Activated T-cell treated with anti-CD3 and anti-CD28 coated beads, Interleukin-2, amount 50 U/mL, for 24 hours (primary cell): ENCODE measurements at places on chromosomes 11 and 22.

GRCh38 chr11:122711831-122712381, 56.4 kb downstream of the UBASH3B start:
- peaks cover 53% of the 10 kb centered on the region for H3K4me1 ChIP-seq
- DNase-seq: no peak
- peaks cover 10% of the 10 kb centered on the region for H3K36me3 ChIP-seq
- no peak overlapping the region for H3K4me3 ChIP-seq
- H3K27me3 ChIP-seq: no peaks in the 10 kb centered on the region

- peaks cover 22% of the 10 kb centered on the region for H3K36me3 ChIP-seq
- no peak overlapping the region for H3K4me3 ChIP-seq
- H3K4me1 ChIP-seq: peaks cover 46% of the 10 kb centered on the region
- no peak for DNase-seq
Observed at GRCh38 chr11:110297726-110298300, 1.4 kb upstream of the RDX start.

- peaks cover 13% of the 10 kb centered on the region for H3K4me1 ChIP-seq
- peaks cover 28% of the 10 kb centered on the region for H3K36me3 ChIP-seq
- no peak overlapping the region for H3K4me3 ChIP-seq
- DNase-seq: peak; percentile 42
- H3K27me3 ChIP-seq: peaks cover 2% of the 10 kb centered on the region
- no peak overlapping the region for H3K27ac ChIP-seq
Observed at GRCh38 chr22:38861927-38862326, 10.1 kb downstream of the CBX6 start.

- H3K27ac ChIP-seq: no peak overlapping the region
- H3K4me3 ChIP-seq: no peak overlapping the region
- no peaks in the 10 kb centered on the region for H3K4me1 ChIP-seq
- no peak for DNase-seq
- H3K36me3 ChIP-seq: no peaks in the 10 kb centered on the region
Observed at GRCh38 chr11:19651653-19652052, 61.0 kb upstream of the NAV2 start.

GRCh38 chr22:35657571-35658312, 9.5 kb downstream of the APOL6 start:
- peak overlapping the region; percentile 81 for H3K27ac ChIP-seq
- H3K36me3 ChIP-seq: peaks cover 94% of the 10 kb centered on the region

GRCh38 chr11:93756748-93757147, 15.3 kb downstream of the C11orf54 start:
- no peak overlapping the region for H3K27ac ChIP-seq
- H3K4me3 ChIP-seq: no peak overlapping the region
- peaks cover 81% of the 10 kb centered on the region for H3K36me3 ChIP-seq
- no peaks in the 10 kb centered on the region for H3K27me3 ChIP-seq

- no peak overlapping the region for H3K27ac ChIP-seq
- H3K4me3 ChIP-seq: peak overlapping the region; percentile 35
- no peak for DNase-seq
- peaks cover 14% of the 10 kb centered on the region for H3K36me3 ChIP-seq
- peaks cover 9% of the 10 kb centered on the region for H3K4me1 ChIP-seq
Observed at GRCh38 chr11:45885921-45886721, 670 bp downstream of the MAPK8IP1 start.

DNA sequence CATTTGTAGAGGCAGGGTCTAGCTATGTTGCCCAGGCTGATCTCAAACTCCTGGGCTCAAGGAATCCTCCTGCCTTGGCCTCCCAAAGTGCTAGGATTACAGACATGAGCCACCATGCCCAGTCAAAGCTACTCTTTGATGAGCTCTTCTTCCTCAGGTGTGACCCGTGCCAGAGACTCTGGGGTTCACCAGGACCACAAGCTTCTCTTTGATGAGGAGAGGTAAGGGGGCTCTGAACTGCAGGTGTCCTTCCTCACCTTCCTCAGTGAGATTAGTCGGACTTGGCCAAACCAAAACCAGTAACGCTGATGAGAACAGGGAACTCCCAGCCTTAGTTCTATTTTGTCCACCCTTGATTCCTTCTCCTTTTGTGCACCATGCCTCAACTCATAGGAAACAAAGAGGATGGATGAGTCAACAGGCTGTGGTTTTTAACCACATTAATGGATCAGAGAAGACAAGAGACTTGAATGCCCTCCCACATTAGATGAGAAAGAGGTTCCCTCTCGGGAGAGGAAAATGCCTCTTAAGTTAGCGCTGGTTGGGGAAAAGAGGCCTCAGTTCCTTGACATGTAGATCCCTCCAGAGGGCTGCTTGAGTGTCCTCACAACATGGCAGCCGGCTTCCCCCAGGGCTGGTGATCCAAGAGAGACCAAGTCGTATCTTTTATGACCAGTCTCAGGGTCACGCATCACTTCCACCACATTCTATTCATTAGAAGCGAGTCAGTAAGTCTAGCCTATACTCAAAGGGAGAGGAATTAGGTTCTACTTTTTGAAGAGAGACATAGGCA, 25.7 kb upstream of the CTR9 start:
- peaks cover 25% of the 10 kb centered on the region for H3K4me1 ChIP-seq
- peak overlapping the region; percentile 38 for H3K4me3 ChIP-seq
- H3K27me3 ChIP-seq: peaks cover 34% of the 10 kb centered on the region
- H3K36me3 ChIP-seq: no peaks in the 10 kb centered on the region
- peak; percentile 56 for DNase-seq

DNA sequence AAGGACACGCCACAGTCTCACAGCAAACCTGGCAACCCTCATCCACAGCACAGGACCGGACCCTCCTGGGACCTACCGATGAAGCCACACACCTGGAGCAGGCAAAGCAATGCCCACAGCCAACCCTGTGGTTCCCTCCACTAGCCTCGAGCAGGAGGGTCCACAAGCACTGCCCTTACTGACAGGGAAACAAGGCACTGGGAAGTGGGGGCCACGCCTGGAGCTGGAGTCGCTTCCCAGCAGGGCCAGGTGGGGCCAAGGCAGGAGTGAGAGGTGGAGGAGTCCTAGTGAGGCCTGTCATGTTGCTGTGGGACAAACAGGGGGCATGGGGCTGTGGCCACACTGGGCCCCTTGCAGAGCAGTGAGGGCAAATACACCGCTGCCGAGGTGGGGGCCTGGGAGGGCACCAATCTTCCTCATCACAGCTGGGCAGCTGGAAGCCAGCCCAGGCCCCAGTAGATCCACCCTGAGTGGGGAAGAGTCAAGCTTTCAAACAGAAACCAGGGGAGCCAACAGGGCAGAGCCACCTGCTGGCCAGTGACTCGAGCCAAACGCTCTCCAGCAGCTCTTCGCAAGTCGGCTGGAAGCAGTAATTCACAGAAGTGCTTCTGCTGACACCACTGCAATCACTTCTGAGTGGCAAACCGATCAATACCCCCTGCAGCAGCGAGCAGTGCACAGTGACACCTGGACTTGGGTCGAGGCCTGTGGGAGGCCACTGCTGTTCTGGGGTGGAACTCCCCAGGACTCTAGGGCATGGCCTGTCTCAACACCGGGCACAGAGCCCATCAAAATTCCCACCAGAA, 13.7 kb downstream of the SULT4A1 start:
- no peaks in the 10 kb centered on the region for H3K4me1 ChIP-seq
- no peak overlapping the region for H3K27ac ChIP-seq
- H3K36me3 ChIP-seq: no peaks in the 10 kb centered on the region

DNA sequence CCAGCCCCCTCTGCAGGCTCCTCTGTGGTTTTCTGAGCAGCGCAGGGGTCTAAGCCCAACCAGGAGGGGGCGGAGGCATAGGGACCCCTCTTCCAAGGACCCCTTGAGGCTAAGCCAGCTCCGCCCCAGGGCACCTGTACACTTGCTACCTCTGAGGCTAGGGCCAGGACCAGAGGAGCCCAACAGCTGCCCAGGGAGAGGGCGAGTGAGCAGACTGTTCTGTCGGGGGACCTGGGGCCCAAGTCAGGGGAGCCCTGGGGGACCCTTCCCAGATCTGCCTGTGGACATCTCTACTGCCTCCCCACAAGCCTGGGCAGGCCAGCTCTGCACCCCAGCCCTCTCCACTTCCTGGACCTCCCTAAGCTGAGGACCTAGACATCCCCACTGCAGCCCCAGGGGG, 1.8 kb downstream of the B4GALNT4 start:
- DNase-seq: no peak
- H3K36me3 ChIP-seq: no peaks in the 10 kb centered on the region
- H3K27ac ChIP-seq: no peak overlapping the region

DNA sequence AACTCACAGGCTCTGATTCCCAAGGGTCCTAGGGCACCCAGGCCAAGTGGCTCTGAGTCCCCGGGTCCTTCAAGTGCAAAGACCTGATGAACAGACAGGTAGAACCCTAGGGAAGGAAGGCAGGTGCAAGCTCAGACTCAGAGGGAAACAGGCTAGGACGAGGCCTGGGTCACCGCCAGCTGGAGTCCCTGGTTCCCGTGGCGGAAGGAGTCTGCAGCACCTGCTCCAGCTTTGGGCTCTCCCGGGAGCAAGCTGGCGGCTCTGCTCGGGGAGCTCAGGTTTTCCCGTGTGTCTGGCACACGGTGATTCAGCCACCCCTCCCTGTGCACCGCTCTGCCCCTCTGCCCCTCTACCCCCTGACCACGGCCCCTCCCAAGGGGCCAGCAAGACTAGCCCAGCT, 59.8 kb downstream of the WNT7B start:
- H3K4me1 ChIP-seq: no peaks in the 10 kb centered on the region
- H3K4me3 ChIP-seq: no peak overlapping the region
- no peaks in the 10 kb centered on the region for H3K36me3 ChIP-seq
- DNase-seq: no peak
- no peaks in the 10 kb centered on the region for H3K27me3 ChIP-seq

DNA sequence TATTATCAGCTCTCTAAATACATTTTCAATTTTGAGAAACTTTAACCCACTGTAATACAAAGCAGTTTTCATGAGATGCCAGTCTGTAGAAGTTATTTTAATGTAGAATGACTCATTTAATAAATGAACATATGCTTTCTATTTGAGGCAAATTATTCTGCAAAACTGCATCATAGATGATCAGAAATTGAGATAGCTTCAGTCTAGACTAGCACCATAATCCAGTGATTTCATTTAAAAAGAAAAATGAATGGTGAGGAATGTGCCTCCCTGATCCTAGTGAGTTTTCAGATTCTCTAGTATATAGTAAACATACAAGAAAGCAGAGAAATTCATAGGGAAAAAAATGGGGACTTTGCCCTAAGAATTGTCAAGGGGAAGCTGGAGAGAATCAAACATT, 66.1 kb downstream of the OR5AK2 start:
- no peak for DNase-seq
- no peaks in the 10 kb centered on the region for H3K27me3 ChIP-seq
- no peaks in the 10 kb centered on the region for H3K4me1 ChIP-seq
- H3K27ac ChIP-seq: no peak overlapping the region
- H3K4me3 ChIP-seq: no peak overlapping the region

- no peaks in the 10 kb centered on the region for H3K36me3 ChIP-seq
- H3K27ac ChIP-seq: no peak overlapping the region
- H3K27me3 ChIP-seq: peaks cover 6% of the 10 kb centered on the region
- H3K4me3 ChIP-seq: no peak overlapping the region
- peaks cover 15% of the 10 kb centered on the region for H3K4me1 ChIP-seq
Observed at GRCh38 chr11:59678118-59678812, 9.4 kb upstream of the PATL1 start.

GRCh38 chr11:131739243-131739882, 368.9 kb downstream of the NTM start:
- H3K27me3 ChIP-seq: no peaks in the 10 kb centered on the region
- no peak for DNase-seq
- no peaks in the 10 kb centered on the region for H3K36me3 ChIP-seq
- H3K27ac ChIP-seq: no peak overlapping the region
- H3K4me3 ChIP-seq: no peak overlapping the region

- peaks cover 55% of the 10 kb centered on the region for H3K36me3 ChIP-seq
- H3K4me3 ChIP-seq: no peak overlapping the region
- no peak for DNase-seq
- H3K27ac ChIP-seq: no peak overlapping the region
- peaks cover 4% of the 10 kb centered on the region for H3K4me1 ChIP-seq
Observed at GRCh38 chr22:45204819-45205218, 35.9 kb downstream of the KIAA0930 start.

DNA sequence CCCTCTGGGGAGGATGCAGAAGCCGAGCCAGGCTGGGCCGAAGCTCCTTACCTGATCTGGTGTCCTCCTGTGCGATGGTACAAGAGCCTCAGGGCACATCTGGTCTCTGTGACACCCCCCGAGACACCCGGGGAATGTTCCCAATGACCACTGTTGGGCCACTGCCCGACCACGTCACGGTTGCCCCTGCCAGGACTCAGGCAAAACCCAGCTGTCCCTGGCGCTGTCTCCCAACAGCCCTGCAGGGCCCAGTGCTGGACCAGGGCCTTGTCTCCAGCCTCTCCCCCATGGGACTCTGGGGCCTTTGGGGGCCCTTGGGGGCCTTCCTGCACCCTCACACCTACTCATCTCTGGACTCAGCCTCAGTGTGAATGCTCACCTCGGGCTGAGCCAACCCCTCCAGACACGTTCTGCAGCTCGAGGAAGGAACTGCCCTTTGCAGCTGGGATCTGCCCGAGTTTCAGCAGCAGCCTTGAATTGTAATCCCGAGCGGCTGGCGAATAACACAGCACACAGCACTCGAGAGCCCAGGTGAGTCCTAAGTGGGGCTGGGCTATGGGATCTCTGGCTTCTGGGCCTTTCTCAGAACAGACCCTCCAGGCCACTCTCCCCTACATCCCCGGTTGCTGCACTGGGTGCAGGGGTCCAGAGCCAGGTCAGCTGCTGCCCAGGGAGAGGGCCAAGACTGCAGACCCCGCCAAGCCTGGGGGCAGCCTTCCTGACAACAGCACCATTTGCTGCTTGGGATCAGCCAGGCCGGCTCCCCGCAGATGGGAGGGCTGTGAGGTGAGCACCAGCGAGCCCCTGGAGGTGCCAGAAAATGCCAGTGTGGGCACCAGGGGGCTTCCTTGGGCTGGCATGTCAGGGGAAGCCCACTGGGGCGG, 39.8 kb downstream of the RTN4R start:
- H3K36me3 ChIP-seq: no peaks in the 10 kb centered on the region
- no peak overlapping the region for H3K4me3 ChIP-seq
- DNase-seq: no peak
- H3K27ac ChIP-seq: no peak overlapping the region

GRCh38 chr11:43311791-43312607, at the start of gene API5:
API5 (plus strand) TSS chr11:43311996; CDS start chr11:43312128, 132 bp downstream.
- peak within 1 kb of the TSS; percentile 98 for H3K4me3 ChIP-seq
- H3K27me3 ChIP-seq: no peaks in the 10 kb centered on the region
- H3K4me1 ChIP-seq: peaks cover 40% of the 10 kb centered on the region
- H3K27ac ChIP-seq: peak within 1 kb of the TSS; percentile 95

DNA sequence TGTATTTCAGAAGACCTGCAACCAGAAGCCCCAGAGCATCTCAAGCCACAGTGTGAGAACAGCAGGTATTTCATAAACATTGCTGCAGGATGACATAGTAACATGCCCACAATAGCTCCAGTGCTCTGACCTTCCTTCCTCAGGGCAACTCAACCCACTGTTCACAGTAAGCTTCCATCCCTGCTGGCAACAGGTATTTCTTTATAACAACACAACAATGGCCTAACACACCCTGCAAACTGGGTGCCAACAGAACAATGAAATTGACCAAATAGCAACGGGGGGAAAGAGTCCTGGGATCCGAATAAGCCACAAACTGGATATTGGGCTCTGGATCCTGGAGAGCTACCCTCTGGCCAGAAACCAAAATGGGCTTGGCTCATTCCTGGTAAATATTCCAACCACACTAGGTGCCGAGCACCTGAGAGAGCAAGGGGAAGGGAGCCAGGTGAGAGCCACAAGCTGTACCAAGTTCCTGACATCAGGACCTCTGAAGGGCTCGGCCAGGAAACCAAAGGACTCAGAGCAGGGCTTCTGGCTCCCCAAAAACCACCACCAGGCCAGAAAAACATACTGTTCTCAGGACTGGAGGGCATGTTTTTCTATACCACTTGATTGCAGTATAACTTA, 99.5 kb downstream of the MICAL3 start:
- no peak overlapping the region for H3K27ac ChIP-seq
- no peaks in the 10 kb centered on the region for H3K36me3 ChIP-seq
- H3K4me3 ChIP-seq: no peak overlapping the region

GRCh38 chr11:130721736-130722135, 194.5 kb downstream of the SNX19 start:
- no peaks in the 10 kb centered on the region for H3K36me3 ChIP-seq
- no peak for DNase-seq
- no peak overlapping the region for H3K4me3 ChIP-seq
- no peaks in the 10 kb centered on the region for H3K4me1 ChIP-seq
- H3K27ac ChIP-seq: no peak overlapping the region
